ENCODE measurements at places on chromosomes 4 and X.

- DNase-seq, result no peak
These were observed 33.5 kb downstream of the ARSJ start for GRCh38 chr4:113945906-113946305.

DNA sequence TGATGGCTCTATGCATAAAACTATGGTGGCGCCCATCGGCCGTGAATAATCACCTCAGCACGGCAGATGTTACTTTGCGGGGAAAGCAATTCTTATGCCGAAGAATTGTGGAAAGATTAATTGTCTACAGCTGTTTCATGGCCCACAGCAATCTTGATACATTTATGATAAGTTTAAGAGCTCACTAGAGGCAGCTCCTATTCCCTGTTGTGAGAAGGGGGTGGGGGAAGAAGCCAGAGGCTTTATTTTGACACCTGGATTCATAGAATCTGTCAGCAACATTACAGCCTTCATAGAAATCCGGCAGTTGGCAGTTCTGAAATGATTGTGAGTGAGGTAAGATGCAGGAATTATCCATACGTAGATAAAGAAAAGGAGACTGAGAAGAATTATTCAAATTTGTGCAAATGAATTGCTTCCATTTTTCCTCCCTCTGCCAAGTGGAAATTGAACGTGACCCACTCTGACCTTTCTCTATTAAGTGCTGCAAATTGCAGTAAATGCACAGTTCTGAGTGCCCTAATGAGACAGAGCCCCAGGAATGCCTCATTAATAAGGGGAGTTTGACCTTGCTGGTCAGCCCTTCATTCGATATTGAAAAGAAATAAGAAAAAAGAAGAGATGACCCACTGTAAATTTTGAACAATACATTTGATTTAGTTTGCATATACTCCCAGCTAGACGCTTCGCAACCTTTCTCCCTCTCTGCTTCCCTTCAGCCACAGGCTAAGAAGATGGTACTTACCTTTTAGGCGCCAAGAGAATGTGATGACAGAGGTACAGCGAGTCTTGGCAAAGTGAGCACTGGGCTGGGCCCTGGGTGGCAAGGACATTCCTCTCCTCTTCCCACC, 188.8 kb downstream of the GPAT3 start:
- no peak for DNase-seq

DNA sequence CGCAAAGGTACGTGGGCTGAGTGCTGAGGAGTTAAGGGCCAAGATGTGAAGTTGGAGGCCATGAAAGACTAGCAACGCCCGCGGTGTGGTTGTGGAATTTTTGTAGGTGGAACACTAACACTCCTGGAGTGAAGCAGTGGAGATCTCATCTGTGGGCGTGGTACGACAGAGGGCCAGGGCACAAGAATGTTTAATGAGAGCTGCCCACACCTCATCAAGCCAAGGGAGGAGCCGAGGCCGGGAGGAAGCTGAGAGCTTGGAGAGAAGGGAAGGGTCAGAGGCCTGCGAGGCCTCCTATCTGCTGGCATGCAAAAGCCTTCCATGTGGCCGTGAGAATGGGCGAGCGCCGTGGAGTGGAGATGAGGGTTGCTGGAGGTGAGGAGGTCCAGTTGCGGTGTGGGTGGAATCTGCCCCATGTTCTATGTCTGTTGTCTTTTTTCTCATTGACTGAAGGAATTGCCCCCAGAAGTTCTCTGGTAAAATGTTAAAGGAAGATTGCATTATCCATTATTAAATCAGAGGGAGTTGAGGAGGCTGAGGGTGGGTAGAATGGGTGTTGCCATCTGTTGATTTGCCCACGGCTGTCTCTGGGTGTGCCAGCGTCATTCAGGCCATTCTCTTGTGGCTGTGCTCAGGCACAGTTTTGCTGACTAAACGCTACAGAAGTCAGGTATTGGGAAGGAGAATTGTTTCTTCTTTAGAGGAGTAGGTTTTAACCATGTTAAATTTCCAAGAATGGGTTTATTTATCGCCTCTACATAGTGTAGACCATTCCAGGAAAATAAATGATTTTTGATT, 19.8 kb downstream of the SNX25 start:
- DNase-seq, result no peak

DNA sequence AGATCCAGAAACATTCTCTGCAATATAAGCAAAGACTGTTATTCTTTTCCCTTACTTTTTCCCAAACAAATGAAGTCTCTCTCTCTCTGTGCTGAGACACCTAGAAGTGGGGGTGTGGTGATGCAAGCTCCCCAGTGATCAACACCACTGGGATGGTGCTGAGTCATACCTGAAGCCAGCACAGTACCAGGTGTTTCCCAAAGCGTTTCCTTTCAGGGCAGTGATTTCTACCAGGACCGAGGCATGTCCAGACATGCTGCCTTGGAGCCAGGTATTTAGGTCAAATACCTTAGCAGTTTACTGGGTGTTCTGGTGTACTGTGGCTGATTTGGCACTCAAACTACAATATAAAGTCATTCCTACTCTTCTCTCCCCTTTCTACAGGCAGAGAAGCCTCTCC, 726.5 kb downstream of the FAM133A start:
- no peak for DNase-seq

DNA sequence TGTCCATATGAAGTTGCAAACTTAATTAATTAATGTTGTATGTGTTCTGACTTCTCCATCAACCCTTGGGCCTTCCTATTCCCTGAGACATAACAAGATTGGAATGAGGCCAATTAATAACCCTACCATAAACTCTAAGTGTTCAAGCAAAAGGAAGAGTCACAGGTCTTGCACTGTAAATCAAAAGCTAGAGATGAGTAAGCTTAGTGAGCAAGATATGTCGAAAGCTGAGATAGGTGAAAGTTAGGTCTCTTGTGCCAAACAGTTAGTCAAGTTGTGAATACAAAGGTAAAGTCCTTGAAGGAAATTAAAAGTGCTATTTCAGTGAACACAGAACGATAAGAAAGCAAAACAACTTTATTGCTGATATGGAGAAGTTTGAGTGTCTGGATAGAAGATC, 58.2 kb upstream of the GPRIN3 start:
- DNase-seq, result no peak
